Effector memory CD4-positive, alpha-beta T cell (primary cell): ENCODE measurements at places on chromosomes 7 and 10.

- DNase-seq: no peak
Observed at GRCh38 chr7:148588670-148589131, 1.9 kb upstream of the C7orf33 start.

DNA sequence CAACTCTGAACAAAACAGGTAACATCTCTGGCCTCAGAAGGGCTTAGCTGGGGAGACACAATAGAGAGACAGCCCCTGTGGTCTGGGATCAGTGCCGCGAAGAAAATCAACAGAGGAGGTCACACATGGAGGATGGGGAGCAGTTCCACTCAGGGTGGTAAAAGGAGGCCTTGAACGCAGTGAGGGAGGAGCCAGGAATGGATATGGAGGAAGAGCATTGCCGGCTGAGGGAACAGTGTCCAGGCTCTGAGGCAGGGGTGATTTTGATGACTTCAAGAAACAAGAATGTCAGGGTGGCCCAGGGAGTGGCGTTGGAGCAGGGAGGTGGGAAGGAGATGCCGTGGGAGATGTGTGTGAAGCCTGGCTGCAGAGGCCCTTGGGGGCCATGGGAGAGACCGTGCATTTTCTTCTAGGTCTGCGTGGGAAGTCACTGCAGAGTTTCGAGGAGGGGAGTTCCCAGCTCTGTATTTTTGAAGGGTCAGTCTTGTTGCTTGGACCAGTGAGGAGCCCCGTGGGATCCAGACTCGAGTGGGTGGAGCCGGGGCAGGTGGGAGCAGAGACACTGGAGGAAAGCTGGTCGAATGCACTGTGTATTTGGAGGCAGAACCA is 35.7 kb upstream of the SH2D4B start:
- no peak for DNase-seq

- DNase-seq: no peak
Observed at GRCh38 chr7:114981323-114981722, 59.4 kb downstream of the MDFIC start.

DNA sequence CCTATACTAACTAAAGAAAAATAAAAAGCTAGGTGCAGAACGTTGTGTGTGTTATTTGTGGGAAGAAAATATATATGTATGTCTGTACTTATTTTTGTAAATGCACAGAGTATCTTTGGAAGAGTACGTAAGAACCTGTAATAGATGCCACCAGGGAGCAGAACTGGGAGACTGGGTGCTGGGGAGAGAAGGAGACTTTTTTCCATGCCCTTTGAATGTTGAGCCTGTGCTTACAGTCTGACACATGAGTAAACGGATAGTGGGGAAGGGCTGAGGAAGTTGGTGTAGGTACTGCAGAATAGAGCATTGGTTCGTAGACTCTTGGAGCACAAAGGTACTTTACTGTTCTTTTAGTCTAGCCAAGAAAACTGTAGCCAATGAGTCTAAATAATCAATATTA is 1.3 kb upstream of the SCRN1 start:
- no peak for DNase-seq

DNA sequence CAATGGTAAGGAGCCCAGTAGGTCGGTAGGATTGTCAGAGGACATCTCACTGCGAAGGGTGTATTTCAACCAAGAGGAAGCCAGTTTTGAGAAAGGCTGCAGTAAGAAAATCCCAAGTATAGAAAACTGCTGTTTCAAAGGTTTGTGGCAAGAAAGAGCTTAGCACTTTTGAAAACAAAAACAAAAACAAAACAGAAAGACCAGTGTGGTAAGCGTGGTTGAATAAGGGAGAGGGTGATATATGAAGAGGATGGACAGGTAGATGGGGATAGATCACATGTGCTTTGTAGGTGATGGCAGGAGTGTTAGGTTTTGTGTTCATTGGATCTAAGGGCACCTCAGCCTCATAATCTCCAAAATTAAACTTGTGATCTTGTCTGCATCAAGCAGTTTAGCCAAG is 141.6 kb upstream of the WNT16 start:
- no peak for DNase-seq

GRCh38 chr7:71517940-71518699 is 386.2 kb downstream of the GALNT17 start:
- DNase-seq: no peak

GRCh38 chr7:44313016-44313415 is 12.4 kb downstream of the CAMK2B start:
- no peak for DNase-seq

DNA sequence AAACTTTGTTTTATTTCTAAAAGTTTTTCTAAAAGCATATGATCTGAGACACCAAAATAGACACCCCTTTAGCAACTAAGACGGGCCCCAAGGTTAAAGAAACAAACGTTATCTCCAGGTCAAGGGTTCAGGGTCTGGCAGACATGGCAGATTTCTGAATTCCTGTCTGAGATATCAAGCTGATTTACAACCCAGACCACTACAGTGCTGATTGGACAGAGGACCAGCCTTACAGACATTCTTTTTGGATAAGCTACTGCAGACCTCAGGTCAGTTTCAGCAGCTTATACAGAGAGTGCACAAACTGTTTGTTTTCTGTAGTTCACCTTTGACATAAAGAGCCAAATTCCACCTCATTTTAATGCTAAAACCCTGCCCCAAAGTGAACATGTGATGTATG is 34.8 kb downstream of the SVOPL start:
- no peak for DNase-seq

DNA sequence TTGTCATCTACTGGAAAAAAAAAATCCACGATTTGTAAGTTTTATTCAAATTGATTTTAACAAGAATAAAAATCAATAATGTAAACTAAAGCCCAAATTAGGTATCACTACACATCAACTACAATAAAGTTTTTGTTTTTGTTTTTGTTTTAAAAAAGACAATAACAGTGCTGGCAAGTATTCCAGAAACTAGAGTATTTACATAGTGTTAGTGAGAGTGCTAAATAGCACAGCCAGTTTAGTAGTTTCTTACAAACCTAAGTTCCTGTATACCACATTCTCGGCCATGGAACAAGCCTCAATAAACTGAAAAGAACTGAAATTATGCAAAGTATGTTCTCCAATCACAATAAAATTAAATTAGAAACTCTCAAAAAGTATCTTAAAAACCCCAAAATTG is 8.1 kb downstream of the ARHGAP12 start:
- DNase-seq: no peak

- DNase-seq: no peak
Observed at GRCh38 chr10:120838941-120839340, 12.2 kb upstream of the WDR11 start.

DNA sequence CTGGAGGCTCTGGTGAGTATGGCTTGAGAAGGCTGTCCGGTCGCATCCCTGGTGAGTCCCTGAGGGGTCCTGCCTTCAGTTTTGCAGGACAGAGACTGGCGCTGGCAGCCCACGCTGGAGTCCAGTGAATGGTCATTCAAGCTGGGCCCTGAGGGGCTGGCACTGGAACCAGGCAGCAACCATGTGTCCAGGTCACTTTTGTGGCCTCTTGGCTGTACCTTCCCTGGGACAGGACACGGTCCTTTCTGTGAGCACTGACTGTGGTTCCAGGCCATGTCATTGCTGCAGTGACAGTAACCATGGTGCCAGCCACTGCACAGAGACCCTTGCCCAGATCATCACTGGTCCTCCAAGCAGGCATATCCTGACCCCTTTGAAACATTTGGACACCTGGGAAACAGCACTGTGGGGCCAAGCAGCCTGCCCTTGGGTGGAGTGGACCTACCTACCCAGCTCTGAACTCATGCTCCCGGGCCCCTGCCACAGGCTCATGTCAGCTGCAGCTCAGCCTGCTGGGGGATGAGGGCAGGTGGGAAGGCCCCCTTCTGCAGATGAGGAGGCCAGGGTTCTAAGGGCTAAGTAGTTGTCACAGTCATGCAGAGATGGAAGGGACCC is 72.1 kb downstream of the ADCY1 start:
- DNase-seq: no peak

GRCh38 chr10:1230592-1231275 is 174.5 kb downstream of the WDR37 start:
- DNase-seq: no peak

GRCh38 chr10:119006451-119007210 is 22.9 kb upstream of the NANOS1 start:
- DNase-seq: no peak

GRCh38 chr10:17787087-17787961 is 21.8 kb upstream of the MRC1 start:
- no peak for DNase-seq

DNA sequence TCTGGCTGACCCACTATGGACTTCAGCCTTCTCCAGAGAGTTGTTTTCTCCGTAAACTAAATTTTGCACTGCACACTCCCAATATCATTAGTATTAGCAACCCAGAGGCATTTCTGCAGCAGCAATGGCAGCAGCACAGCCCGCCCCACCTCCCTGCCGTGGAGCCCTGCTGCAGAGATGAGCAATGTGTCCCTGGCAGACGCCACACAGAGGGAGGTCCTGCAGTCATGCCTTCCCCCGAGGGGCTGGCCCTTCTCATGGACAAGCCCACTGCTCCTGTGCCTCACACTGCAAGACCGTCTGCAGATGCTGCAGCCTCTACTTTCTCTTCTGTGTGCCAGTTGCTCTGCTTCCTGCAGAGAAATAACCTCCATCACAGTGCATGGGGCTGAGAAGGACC is 393.4 kb upstream of the MKI67 start:
- DNase-seq: no peak

- no peak for DNase-seq
Observed at GRCh38 chr10:34548466-34548865, 266.6 kb downstream of the PARD3 start.

DNA sequence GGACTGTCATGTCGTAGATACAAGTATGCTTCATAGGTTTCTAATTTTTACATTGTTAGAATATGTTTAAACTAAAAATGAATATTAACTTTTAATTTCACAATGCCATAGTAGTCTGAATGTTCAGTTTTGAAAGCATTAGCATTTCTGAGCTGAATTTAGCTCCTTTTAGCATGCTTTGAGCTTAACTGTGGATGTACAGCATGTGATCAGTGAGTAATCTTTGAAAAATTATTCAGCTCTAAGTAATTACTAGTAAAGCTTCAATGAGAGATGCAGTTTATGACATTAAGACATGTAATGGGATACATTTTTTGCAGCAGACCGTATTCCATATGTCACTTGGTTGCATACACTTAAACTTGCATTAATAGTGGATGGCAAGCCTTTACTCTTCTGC is 114.1 kb upstream of the WNT16 start:
- DNase-seq: no peak

DNA sequence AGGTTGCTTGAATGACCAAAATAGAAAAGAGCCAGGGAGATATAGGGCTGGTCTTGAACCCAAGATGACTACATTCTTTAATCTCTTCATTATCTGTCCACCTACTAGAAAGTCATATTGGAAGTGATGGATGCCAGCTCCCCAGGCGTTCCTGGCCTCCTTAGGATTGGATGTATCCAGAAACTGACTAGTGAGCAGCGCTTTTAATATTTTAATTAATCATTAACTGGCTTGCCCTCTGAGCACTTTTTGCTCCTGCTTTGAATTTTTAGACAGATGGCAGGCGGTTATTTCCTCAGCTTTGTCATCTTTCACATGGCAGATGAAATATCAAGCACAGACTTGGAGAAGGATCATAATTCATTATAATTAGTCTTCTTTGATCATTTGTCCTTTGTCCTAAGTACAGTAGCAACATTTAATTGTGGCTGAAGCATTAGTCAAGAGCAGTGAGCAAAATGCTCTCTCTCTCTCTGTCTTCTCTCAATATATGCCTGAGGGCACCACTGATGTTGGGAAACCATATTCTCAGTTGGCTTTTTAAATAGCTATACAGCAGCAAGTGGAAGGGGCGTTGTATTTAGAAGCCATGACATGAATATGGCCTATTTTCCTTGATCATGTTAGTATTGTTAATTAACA is 588.0 kb downstream of the NRG3 start:
- DNase-seq: no peak

- no peak for DNase-seq
Observed at GRCh38 chr7:80287400-80288174, 153.0 kb downstream of the GNAI1 start.

- no peak for DNase-seq
Observed at GRCh38 chr10:7027913-7028808, 382.7 kb downstream of the SFMBT2 start.

- DNase-seq: no peak
Observed at GRCh38 chr7:20906801-20907453, 120.2 kb upstream of the SP8 start.

DNA sequence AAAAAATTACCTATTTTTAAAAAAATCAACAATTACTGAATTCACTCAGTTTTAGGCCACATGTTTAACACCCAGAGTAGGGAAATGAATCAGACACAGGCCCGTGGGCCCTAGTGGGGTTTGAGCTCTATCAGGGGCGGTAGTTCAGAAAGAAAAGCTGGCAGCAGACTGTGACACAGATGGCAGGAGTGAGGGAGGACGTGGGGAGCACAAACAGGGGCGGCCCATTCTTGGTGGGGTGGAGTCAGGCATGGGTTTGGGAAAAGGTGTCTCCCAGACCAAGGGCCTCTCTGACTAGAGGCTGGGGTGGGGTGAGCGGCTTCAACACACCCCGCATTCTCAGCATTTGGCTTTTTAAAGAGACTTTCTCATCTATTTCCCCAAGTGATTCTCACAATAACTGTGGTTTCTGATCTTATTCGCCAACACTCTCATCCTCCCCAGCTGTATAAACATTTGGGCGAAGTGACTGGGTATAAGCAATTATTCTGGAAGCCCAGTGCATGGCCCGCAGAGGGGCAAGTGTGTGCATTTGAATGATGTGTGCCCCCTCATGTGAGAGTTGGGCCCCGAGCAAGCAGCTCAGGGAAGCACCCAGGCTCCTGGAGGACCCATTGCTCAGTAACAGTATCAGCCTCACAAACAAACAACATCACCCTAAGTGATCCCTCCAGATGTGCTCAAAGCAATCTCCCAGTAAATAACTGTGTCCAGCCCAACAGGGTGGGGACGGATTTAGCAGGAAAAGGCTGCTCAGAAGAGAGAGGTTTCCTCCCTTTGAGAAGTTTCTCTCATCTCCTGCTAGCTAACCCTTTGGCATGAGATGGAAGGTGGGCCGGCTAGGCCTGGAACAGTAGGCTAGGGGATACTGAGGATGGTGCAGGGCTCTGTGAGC is 437.6 kb upstream of the ZMIZ1 start:
- DNase-seq: no peak

DNA sequence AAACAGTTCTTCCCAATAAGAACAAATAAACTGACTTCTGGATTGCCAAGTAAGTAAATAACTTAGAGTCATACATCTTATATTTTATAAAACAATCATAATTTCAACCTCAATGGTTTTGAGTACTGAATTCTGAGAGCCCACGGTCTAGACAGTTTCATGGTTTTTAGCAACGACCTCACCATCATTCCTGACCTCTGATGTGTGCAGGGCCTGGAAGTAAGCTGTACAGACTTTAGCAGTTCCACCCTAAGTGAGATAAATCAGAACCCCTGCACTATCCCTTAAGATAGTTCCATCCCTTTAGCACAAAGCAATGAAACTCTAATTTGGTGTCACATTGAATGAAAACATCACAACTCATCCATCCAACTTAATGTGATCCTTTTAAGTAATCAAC is 86.0 kb downstream of the NEBL start:
- no peak for DNase-seq

GRCh38 chr10:101351017-101351416 is 2.9 kb upstream of the BTRC start:
- DNase-seq: no peak
